Bronchus fibroblast of lung (primary cell): ENCODE measurements at places on chromosomes 13 and 19. TPM values are rescaled to one million over a fixed set of nuclear protein-coding genes. Genes with fewer than 3 reads are reported as not detected.

OLFM2 gene
- 0.45 TPM in 1 of 2 replicates, not detected in the other for total RNA-seq

AXL gene
- 379 and 401 TPM in 2 replicates for total RNA-seq

SULT2A1 gene
- total RNA-seq, result not detected in 2 replicates

HCST gene
- not detected in 2 replicates for total RNA-seq

SMIM17 gene
- 0.17 TPM in 1 of 2 replicates, not detected in the other for total RNA-seq

PLVAP gene
- not detected in 2 replicates for total RNA-seq

PODNL1 gene
- total RNA-seq, result 1.7 and 1.9 TPM in 2 replicates

MAP2K2 gene
- total RNA-seq, result 152 and 158 TPM in 2 replicates

TTC9B gene
- total RNA-seq, result not detected in 2 replicates

KCNK6 gene
- total RNA-seq, result 3.2 and 3.4 TPM in 2 replicates

APOC4 gene
- total RNA-seq, result not detected in 2 replicates

TEKTIP1 gene
- not detected in 2 replicates for total RNA-seq

IGSF23 gene
- total RNA-seq, result not detected in 2 replicates

PRDX2 gene
- 409 and 461 TPM in 2 replicates for total RNA-seq

PRTN3 gene
- total RNA-seq, result not detected in 2 replicates

ZIC2 gene
- not detected in 2 replicates for total RNA-seq

ASPDH gene
- total RNA-seq, result not detected in 2 replicates

KASH5 gene
- total RNA-seq, result not detected in 2 replicates

LRRC63 gene
- total RNA-seq, result 0.15 TPM in 1 of 2 replicates, not detected in the other

PRSS57 gene
- not detected in 2 replicates for total RNA-seq

EFNB2 gene
- 28.4 and 29.6 TPM in 2 replicates for total RNA-seq

NLRP4 gene
- not detected in 2 replicates for total RNA-seq

DNAAF3 gene
- 0.15 and 0.34 TPM in 2 replicates for total RNA-seq

SLC7A9 gene
- total RNA-seq, result 0.17 TPM in 1 of 2 replicates, not detected in the other

ZNF681 gene
- 1.3 and 1.5 TPM in 2 replicates for total RNA-seq

KIR3DL2 gene
- total RNA-seq, result not detected in 2 replicates

CASP14 gene
- not detected in 2 replicates for total RNA-seq

MIA gene
- not detected in 2 replicates for total RNA-seq

SSC5D gene
- total RNA-seq, result 0.89 and 1.7 TPM in 2 replicates

CCNE1 gene
- 5.4 and 7.1 TPM in 2 replicates for total RNA-seq

ZNF536 gene
- total RNA-seq, result not detected in 2 replicates

MADCAM1 gene
- 0.50 TPM in 1 of 2 replicates, not detected in the other for total RNA-seq

LCP1 gene
- total RNA-seq, result 0.30 and 0.34 TPM in 2 replicates

AMER2 gene
- not detected in 2 replicates for total RNA-seq

FFAR2 gene
- not detected in 2 replicates for total RNA-seq

NANOS2 gene
- total RNA-seq, result not detected in 2 replicates

MCEMP1 gene
- total RNA-seq, result not detected in 2 replicates

PCDH9 gene
- 4.5 and 4.6 TPM in 2 replicates for total RNA-seq

FBXO27 gene
- 2.7 and 3.6 TPM in 2 replicates for total RNA-seq

ZNF135 gene
- total RNA-seq, result 2.0 and 2.8 TPM in 2 replicates

KIR3DL1 gene
- total RNA-seq, result not detected in 2 replicates

LILRA1 gene
- not detected in 2 replicates for total RNA-seq

TMEM38A gene
- total RNA-seq, result 0.34 and 0.74 TPM in 2 replicates

CABP5 gene
- not detected in 2 replicates for total RNA-seq

ZNF470 gene
- total RNA-seq, result 0.59 and 1.2 TPM in 2 replicates
